Smooth muscle cell of the brain vasculature (primary cell): ENCODE measurements at places on chromosomes 3 and 15.

- no peak for DNase-seq
Measured at GRCh38 chr3:54299169-54299935, 177.0 kb downstream of the CACNA2D3 start.

GRCh38 chr3:161126495-161126894 lies 21.3 kb upstream of the B3GALNT1 start:
- no peak for DNase-seq

DNA sequence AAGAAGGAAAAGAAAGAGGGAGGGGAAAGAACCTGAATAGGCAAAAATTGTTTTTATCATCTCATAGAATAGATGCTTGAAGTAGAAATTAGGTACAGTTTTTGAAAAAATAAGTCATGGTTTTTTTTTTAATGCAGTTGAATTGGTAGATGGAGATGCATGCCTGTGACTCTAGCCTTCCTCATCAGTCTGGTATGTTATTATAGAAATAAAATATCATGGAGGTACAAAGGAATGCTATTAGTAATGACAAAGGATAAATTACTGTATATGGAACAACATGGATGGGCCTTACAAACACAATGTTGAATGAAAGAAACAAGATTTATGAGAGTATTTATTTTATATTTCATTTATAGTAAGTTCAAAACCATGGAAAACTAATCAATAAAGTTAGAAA lies 162.4 kb upstream of the GALNT15 start:
- DNase-seq, result no peak

GRCh38 chr3:52331906-52332305 lies 15.8 kb downstream of the DNAH1 start:
- no peak for DNase-seq

GRCh38 chr3:55309336-55309735 lies 177.8 kb downstream of the WNT5A start:
- no peak for DNase-seq

- peak; percentile 52 for DNase-seq
Measured at GRCh38 chr15:58369261-58369701, 62.5 kb upstream of the LIPC start.

DNA sequence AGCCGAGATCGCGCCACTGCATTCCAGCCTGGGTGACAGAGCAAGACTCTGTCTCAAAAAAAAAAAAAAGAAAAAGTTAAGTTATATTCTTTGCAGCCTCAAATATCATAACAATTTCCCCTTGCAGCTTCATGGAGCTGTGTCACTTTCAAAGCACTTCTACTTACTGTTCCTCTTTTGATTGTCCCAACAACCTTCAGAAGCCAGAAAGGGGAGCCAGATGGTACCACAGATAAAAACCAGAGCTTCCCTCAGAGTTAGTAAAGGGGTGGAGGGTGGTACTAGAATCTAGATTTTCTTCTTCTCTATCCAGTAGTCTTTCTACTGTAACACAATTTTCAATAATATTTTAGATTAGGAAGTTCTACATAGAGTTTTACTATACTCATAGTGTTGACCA lies 188.8 kb downstream of the TAFA4 start:
- DNase-seq, result no peak

- peak; percentile 94 for DNase-seq
Measured at GRCh38 chr3:156762631-156763185, 63.4 kb upstream of the LEKR1 start.

- peak; percentile 74 for DNase-seq
Measured at GRCh38 chr3:4303187-4304123, at the start of gene SETMAR. Gene SETMAR (plus strand): TSS chr3:4303369. CDS start chr3:4303371, 2 bp downstream.
